ENCODE measurements at places on chromosomes 7 and 10.

DNA sequence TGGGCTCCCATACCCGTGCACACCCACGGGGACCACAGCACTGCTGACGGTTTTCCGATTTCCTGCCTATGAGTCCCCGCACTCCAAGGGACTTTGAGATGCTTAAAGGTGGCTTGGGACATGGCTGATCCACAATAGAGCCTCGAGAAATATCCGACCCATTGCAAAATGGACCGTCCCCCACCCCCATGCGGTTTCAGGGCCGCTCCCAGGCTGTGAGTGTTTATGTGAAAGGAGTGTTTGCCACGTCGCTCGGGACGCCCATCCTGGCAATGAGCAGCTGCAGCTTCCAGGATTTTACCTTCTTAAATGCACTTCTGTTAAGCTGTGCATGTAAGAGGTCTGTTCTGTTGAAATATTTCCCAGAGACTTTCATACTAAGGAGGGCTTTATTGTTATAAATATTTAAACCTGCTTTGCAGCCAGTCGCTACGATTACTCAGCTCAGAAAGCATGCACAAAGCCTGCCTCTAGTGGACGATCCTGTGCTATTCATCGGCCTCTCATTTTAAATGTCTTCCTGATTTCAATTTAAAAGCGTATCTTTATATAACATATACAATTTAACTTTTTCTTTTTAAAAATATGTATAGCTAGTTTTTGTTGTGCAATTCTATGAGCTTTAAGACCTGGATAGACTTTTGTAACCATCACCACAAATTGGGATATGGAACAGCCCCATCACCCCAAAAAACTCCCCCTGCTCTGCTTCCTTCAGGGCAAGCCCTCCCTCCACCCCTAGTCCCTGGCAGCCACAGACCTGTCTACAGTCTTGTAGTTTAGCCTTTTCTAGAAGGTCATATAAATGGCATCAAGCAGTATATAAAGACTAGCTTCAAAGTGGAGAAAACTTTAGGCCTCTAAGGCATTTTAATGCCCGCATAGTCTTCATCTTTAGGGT lies 418.3 kb downstream of the PAXIP1 start:
- DNase-seq: no peak

- DNase-seq: no peak
Measured at GRCh38 chr10:30770816-30771215, 141.3 kb upstream of the LYZL2 start.

DNA sequence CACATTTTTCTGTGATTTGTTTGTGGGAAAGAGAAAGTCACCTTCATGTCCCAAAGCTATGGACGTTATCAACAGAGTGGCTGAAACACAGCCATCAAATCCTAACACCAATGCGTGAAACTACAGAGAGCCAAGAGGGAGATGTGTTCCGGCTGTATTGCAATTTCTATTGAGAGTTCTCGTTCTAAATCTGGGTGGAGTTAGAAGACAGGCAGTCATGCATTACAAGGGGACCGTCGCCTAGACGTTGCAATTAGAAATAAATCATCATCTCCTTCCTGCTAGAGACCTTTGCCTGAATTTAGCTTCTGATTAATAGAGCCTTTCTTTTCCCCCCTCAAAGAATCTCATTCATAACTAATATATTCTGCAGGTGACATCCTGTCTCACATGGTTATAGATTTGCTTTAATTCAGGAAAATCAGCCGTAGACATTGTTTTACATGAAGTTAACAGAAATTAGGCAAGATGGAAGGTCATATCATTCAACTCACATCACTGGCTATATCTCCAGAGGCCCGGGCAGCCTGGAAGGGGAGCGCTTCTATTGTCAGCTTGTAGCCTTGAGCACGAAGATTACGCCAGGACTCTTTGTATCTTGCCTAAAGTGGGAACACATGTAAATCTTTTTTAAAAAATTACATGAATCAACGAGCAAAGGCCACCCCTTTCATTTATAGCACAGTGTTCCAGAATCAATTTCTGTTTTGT lies 52.6 kb downstream of the HABP2 start:
- DNase-seq: no peak

DNA sequence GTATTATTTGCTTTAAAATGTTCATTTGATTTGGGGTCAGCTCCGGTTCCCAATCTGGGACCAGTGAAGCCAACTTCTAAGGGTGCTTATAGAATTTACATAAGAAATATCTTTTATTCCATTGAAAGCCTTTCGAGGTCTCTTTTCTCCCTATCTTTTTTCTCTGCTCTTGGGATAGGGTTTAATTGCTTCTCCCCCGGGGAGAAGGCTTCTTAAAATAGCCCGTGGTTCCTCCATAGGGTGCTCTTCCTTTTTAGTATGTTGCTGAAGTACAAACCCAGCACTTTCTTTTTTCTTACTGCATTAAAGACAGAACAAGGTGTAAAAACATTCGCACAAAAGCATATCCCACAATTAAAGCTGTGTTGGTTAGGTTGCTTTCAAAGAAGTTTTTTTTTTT lies 107.5 kb downstream of the POU6F2 start:
- DNase-seq: no peak

GRCh38 chr7:77702968-77703472 lies 6.8 kb downstream of the RSBN1L start:
- no peak for DNase-seq

GRCh38 chr10:117736655-117737054 lies 194.1 kb downstream of the EMX2 start:
- no peak for DNase-seq
